Bone marrow (tissue), 2 donors: ENCODE measurements at places on chromosomes 16 and 17.
A peak's percentile ranks its signal among the peaks of the same experiment; 100 is the strongest.

DNA sequence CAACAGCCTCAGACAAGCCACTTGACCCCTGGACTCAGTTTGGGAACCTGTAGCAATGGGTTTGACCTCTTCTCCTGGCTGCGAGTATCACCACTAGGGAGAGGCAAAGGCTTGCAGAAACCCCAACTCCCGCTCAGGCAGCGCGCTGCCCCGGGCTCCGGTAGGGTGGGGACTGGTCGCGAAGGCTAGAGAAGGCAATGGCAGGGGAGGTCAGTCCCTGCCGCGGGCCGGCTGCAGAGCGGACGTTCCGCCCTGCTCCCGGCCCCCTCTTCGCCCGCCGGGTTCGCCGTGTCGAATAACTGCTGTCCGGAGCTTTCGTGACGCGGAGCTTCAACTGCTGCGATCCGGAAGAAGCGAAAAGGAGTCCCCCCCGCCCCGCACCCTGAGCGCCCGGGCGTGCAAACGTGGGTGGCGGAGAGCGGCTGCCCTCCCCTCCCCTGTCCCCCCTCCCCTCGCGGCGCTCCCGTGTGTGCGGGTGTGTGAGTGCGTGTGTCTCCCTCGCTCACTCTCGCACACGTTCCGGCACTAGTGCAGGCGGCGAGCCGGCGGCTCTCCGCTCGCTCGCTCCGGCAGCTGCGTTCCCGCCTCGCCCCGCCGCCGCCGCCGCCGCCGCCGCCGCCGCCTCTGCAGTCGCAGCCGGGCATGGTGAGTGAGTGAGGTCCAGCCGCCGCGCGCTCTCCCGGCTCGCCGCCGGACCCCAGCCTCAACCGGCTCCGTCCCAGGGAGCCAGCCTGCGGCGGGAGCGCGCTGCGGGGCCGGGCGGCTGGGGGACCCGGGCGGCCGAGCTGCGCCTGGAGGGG lies 772 bp upstream of the SHISA6 start:
- no peak for DNase-seq

GRCh38 chr17:73514146-73514863 lies 129.9 kb downstream of the SDK2 start:
- no peak for DNase-seq

- DNase-seq, result no peak
Measured at GRCh38 chr16:87715658-87716057, 50.1 kb downstream of the KLHDC4 start.

DNA sequence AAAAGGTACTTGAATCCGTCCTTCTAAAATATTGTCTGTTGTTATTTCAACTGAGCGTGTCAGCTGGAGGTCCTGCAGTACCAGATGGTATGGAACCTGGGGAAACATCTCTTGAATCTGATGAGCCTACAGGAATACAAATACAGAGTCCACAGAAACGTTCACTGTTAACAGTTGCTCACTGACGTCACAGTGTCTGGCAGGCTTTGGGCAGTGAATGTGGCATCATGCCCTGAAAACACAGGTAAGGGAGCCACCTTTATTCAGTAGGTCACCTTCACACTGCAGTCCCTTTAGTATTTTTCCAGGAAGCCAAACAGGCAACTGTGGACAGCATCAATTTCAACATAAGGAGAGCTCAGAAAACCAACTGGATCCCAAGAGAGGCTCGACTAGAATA lies 56.1 kb downstream of the AMFR start:
- no peak for DNase-seq

DNA sequence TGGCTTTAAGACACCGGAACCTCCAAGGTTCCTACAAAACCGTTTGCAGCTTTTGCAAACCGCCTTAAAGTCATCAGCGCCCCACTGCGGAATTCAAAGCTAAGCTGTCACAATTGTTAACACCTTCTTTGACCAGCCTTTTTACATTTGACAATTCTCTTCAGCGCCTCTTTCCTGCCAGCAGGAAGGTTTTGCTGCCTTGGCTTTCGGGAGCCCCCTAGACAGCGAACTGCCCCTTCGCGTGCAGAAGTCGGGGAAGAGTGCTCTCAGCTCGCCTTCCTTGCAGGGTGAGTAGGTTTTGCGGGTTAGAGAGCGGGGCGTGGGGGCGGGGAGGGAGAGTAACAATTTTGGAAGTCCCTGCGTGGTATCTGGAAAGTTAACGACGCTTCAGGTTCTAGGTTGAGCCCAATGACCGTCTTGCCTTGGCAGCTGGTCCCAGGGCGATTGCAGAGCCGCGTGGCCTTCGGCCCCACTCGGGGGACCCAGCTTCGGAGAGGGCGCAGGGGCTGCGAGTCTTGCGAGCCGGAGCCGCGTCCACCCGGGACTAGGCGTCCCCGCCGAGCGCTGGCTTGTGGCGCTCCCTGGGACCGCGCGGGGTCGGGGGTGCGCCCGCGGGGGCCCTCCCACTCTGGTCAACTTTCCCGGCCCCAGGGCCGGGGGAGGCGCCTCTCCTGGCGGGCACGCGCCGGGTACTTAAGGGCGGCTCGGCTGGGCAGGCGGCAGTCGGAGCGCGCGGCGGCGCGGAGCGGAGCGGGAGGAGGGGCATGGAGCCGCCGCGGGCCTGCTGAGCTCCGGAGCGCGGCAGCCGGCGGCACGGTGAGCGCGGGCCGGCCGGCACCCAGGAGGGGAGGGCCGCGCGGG lies at the start of gene HAS3:
Gene HAS3 (plus strand): TSS at position 153 of the 861 bp plus-strand sequence. CDS start 3,743 bp downstream, outside the sequence.
- no peak for DNase-seq

GRCh38 chr17:10197362-10197720 lies 1.1 kb downstream of the GAS7 start:
- DNase-seq, result no peak

GRCh38 chr17:16491131-16491702 lies 776 bp downstream of the LRRC75A start:
- no peak for DNase-seq

GRCh38 chr16:12801511-12802042 lies 2.1 kb downstream of the CPPED1 start:
- peak; percentile 43 for DNase-seq

DNA sequence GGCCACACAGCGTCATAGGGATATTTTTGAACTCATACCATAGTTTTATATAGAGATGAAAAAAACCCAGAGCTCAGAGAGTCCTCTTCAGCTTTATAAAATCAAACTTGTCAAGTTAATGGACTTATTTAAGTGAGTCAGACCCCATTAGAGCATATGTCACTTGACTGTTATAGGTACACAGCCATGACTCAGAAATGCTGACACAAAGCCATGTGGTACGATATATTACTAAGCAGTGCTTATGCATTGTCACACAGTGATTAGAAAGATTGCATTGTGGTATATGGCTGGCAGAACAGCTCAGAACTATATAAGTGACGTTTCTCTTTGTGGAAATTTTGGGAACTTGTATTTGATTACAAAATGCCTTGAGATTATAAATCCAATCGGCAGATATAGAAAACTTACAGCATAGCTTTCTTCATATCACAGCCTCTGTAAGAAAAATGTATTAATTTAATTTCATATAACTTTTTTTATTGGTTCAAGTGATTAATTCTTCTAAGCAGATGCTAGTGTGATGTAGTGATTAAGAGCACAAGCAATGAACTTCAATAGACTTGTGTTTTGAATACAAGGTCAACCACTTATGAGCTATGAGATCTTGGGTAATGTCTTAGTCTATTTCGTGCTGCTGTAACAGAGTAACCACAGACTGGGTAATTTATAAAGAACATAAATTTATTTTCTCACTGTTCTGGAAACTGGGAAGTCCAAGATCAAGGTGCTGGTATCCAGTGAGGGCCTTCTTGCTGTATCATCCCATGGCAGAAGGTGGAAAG lies 25.8 kb upstream of the GINS3 start:
- no peak for DNase-seq

DNA sequence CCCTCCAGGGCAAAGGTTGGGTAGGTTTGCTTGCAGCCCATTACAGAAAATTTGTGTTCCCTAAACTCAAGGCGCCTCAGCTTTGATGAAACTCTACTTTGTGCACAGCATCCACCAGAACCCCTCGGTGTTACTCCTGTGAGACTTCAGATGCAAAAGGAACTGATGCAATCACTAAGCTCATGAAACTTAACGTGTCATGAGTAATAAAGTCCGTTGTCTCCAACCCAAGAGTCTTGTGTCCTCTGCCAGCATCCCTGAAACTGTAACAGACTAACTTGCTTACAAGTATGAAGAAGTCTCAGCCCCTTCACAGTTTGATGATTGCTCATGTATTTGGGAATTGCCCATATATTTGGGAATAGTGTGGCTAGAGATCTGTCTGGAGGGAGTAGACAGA lies 74.8 kb upstream of the MARCHF10 start:
- no peak for DNase-seq

- DNase-seq, result no peak
Measured at GRCh38 chr16:57023541-57024249, 34.3 kb downstream of the NLRC5 start.
